ENCODE measurements at places on chromosomes 3 and 15.

DNA sequence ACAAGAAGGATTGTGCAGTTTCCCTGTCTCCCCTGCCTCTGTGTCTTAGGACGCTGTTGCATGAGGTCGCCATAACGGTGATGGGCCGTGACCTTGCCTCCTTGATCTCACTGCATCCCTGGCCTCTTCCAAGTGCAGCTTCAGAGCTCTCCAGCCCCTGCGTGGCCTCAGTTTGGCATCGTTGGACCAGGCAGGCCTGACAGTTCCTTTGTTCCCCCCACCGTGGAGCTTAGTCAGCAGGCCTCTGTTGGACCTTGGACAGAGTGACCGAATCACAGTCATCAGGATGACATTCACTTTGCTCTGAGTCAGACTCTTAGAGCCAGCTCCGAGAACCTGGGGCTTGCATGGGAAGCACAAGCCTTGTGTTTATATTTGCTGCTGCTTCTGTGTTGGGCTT, 139.4 kb downstream of the OPA1 start:
- DNase-seq = no peak

DNA sequence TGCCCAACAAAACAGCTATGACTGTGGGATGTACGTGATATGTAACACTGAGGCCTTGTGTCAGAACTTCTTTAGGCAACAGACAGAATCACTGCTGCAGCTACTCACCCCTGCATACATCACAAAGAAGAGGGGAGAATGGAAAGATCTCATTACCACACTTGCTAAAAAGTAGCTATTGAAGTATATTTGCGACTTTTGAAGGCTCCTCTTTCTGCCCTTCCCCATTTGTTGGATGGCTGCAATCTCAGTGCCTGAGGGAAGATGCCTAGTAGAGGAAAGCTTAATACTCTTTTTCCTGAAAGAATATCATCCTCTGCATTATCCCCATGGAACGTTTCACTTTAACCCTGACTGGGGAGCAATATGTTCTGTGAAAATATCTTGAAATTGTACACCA, 21.9 kb downstream of the SENP8 start:
- DNase-seq = no peak

- no peak for DNase-seq
These were observed 275.0 kb upstream of the LYSMD4 start for GRCh38 chr15:100008258-100008657.

DNA sequence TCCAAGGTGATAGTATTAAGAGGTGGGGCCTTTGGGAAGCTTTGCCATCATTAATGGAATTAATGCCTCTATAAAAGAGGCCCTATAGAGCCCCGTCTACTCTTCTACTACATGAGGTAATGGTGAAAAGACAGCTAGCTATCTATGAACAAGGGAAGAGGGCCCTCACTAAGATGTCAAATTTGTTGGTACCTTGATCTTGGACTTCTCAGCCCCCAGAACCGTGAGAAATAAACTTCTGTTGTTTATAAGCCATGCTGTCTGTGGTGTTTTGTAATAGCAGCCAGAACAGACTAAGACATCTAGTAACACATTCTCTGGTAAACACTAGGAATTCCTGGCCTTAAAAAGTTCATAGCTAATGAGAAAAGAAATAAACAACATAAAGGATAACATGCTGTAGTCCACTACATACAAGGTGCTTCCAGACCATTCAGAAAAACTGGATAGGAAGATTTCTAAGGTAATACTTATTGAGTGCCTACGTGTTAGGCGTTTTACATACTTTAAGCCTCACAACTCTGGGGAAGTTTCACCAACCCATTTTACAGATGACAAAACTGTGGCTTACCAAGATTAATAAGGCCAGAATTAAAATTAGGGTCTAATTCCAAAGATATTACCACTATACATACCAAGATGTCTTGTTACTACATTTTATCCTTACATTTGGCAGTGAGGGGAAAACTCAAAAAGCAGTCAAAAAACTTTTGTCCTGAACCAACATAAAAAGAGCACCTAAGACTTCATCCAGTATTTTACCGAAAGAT, 3.2 kb downstream of the UBE3A start:
- DNase-seq = no peak

DNA sequence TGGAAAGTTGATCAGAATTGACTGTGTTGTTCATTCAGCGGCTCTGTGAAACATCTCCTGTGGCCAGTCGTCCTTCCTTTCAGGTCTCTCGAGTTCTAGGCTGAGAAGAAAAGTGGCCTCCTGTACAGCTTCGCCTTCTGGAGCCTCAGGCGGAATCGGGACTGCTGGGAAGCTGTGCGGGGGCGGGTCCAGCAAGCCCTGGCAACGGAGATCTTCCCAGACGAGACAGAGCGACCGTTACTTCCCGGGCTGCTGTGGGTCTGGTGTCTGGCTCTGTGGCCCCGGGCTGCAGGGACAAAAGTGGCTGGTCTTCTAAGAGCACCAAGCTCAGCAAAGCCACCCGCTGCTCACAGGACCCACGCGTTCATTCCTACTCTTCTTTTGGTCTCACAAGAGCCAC, 88.6 kb upstream of the CACNA2D3 start:
- no peak for DNase-seq

- peak; percentile 11 for DNase-seq
These were observed 843.2 kb downstream of the CADM2 start for GRCh38 chr3:85801955-85802354.

GRCh38 chr3:50068134-50068533, 20.6 kb upstream of the RBM5 start:
- DNase-seq = no peak
